T-helper 2 cell treated with Interferon-gamma antibody and Interleukin-4, amounts not matched to agents 5 μg/mL and 100 μg/mL, for 36 hours (primary cell): ENCODE measurements at places on chromosomes 11 and 22.

DNA sequence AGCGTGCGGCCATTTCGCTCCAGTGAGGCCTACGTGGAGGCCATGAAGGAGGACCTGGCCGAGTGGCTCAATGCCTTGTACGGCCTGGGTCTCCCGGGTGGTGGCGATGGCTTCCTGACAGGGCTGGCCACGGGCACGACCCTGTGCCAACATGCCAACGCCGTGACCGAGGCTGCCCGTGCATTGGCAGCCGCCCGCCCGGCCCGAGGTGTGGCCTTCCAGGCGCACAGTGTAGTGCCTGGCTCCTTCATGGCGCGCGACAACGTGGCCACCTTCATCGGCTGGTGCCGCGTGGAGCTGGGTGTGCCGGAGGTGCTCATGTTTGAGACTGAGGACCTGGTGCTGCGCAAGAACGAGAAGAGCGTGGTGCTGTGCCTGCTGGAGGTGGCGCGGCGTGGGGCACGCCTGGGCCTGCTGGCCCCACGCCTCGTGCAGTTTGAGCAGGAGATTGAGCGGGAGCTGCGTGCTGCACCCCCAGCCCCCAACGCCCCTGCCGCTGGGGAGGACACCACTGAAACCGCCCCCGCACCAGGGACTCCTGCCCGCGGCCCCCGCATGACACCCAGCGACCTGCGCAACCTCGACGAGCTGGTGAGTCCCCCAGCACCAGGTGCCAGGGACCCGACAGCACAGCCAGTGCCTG, 1.8 kb downstream of the GAS2L1 start:
- no peak for DNase-seq

GRCh38 chr11:59218319-59218718, 5.6 kb upstream of the MPEG1 start:
- DNase-seq = no peak

- no peak for DNase-seq
Measured at GRCh38 chr11:45688472-45689033, 23.1 kb upstream of the CHST1 start.

DNA sequence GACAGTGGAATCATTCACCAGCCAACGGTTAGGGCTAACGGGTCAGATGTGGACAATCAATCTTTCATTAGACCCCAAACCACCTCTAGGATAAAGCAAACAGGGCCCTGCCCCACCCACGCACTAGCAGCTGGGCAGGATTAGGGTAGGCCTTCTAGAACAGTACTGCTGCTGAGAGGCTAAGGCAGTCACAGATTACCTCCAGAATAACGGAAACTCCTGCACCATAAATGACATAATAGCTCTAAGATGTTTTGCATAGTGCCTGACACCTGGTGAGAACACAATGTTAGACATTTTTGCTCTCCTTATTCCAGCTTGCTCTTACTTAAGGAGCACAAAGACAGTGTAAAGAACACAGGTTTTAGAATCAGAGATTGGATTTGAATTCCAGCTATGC, 1.8 kb downstream of the SYTL2 start:
- DNase-seq = no peak

- DNase-seq = peak; percentile 28
Measured at GRCh38 chr22:39173787-39174497, 21.5 kb upstream of the CBX7 start.
